Stimulated activated CD4-positive, alpha-beta T cell treated with anti-CD3 and anti-CD28 coated beads, TNF-alpha, amount 100 ng/mL, for 48 hours (primary cell): ENCODE measurements at places on chromosomes 2 and 18.

DNA sequence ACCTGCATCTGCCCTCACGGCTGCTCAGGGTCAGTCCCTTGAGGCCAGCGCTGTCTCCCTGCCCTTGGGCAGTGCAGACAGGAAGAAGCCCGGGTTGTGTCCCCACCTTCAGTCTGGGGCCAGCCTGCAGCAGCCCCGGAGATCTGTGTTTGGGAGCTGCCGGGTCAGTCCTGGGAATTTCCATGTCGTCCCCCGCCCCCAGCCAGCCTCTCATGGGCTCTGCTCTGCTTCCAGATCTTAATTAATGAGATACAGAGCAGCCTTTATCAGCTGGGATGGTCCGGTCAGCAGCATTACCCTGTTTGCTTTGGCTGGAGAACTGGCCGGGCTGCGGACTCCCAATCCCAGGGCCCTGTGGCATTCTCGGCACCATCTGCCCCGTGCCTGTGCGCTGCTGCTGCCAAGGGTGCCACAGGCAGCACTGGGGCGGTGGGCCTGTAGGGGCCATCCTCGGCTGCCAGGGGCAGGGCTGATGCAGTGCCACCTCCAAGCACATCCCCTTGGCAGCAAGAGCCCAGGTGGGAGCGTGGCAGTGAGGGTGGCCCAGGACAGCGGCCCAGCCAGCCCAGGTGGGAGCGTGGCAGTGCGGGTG, 2.4 kb downstream of the BOK start:
- no peak for DNase-seq

- no peak for DNase-seq
Observed at GRCh38 chr2:23198316-23199114, 186.5 kb upstream of the KLHL29 start.

- DNase-seq = no peak
Observed at GRCh38 chr18:7871560-7872456, 304.7 kb downstream of the PTPRM start.

- DNase-seq = no peak
Observed at GRCh38 chr2:589281-590130, 87.7 kb downstream of the TMEM18 start.

GRCh38 chr2:172340394-172340793, 87.0 kb upstream of the ITGA6 start:
- no peak for DNase-seq

GRCh38 chr2:16140771-16141640, 200.7 kb downstream of the MYCN start:
- DNase-seq = no peak

DNA sequence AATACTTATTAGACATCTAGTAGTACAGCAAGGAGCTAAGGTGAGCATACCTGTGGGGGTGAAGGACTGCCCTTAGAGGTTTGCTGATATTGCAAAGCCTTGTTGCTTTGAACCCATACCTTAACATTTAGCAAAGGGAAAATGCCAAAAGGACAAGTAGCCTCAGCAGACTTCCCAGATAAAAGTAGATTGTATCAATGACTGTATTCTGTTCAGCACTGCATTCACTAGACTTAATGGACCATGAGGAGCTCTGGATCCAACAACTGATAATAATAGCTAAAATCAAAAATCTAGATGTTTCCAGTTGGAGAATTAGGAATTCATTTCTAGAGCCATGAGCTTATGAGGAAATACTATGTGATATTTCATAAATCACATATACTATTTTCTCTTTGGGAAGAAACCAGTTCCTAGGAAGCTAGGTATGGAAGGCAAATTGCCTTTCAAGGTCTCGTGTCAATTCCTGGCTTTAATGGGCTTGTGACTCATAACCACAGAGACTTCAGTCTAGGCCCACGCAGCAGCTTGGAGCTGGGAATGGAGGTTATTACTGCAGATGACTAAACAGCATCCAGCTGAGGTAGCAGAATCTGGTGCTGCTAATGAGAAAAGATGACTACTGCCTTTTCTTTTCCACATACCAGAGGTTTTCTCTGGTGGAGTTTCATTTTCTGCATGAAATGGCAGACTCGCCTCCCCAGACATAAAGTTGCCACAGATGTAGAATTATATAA, 191.2 kb upstream of the NABP1 start:
- peak; percentile 10 for DNase-seq

GRCh38 chr2:154343282-154343681, 355.2 kb upstream of the KCNJ3 start:
- DNase-seq = no peak

DNA sequence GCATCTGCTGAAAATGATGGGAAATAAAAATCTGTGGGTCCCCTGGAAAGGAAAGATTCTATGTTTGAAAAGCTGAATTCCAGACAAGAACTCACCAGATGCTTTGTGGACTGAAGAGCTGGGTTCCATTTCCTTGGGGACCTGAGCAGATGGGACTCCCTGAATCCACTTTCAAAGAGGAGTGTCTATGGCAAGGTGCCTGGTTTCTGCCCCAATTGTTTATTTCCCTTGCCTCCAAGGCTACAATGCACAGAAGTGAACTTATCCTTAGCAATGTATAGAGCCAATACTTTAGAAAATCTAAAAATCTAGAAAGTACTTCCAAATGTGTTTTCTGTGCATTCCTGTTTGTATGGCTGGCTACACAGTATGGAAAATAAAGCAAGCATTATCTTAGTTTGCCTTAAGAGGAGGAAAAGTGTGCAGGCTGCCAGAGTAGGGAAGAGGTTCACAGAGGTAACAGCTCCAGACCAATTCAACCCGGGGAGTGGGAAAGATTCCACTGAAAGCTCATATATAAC, 420.5 kb downstream of the NRXN1 start:
- no peak for DNase-seq

DNA sequence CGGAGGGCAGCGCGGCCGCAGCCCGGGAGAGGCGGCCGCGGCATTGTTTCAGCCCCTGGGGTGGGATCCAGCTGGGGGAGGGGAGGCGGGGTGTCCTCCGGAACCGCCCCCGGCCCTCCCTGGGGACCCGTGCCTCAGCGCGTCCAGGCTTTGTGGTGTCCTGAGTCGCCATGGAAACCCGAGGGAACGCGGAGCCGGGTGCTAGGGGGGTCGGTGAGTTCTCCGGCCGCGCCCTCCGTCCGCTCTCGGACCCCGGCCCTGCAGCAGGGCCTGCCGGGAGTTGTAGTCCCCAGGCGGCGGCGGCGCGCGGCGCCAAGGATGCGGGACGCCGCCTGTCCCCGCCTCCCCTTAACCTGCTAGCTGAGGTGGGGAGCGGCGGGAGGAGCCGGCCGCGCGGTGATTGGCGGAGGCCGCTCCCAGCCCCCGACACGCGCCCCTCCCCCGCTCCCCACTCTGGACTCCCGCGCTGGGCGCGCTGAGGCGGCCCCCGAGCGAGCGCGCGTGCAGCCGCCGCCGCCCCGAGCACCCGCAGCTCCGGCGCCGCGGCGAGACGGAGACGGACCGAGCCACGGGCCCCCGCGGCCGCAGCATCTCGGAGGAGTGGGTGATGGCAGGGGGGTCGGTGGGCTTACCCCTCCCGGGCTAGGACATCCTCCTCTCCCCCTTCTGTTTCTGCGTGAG, at the start of gene DPYSL5:
Gene DPYSL5 (plus strand): TSS at position 478 of the 681 bp plus-strand sequence. CDS start 50,368 bp downstream, outside the sequence.
- DNase-seq = peak; percentile 4

DNA sequence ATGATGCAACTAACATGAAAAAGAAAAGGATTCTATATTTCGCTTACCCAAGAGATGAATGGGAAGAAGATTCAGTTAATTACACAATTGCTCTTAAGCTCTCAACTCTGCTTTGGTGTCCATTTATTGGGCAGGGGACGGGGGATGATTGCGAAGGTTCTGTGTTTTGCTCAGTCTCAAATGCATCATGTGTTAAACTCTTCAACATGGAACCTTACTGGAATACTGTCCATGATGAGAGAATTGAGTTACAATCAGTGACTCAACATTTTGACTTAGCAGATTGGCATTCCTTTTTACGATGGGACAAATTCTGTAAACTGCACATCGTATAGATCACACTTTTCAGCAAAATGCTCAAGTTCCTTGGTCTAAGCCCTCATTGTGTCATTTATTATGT, 135.6 kb downstream of the RBMS1 start:
- no peak for DNase-seq

DNA sequence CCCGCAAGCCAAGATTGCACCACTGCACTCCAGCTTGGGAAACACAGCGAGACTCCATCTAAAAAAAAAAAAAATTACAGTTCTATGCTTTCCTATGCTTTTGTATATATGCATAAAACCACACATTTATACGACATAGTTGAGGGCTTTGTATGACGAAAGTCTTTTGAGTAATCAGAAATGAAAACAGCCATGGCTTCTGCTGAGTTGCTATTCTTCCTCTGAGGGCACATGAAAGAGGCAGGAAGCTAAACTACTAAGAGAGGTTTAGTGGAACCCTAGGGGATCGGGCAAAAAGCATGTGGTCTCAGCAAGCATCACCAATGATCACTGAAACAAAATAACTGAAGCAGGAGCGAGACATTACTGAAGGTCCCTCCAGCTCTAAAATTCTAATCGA, 99.6 kb downstream of the ZAP70 start:
- no peak for DNase-seq

DNA sequence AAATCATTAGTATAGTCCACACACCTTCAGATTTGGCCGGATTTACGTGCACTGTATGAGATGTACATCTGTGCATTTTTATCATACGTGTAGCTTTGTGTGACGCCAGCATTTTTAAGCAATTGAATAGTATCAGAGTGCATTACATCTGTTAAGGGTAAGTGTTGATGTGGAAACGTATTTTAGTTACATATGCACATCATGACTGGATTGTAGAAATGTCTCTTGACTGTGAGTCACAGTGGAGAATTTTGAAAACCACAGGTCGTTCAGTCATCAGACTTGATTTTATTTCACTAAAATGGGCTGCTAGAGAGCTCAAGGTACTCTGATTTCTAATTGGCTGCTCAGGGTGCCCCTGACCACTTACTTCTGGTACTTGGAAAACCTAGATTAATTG, 5.4 kb upstream of the GPBAR1 start:
- DNase-seq = no peak

GRCh38 chr2:129336276-129336675, 643.2 kb upstream of the RAB6C start:
- DNase-seq = no peak

DNA sequence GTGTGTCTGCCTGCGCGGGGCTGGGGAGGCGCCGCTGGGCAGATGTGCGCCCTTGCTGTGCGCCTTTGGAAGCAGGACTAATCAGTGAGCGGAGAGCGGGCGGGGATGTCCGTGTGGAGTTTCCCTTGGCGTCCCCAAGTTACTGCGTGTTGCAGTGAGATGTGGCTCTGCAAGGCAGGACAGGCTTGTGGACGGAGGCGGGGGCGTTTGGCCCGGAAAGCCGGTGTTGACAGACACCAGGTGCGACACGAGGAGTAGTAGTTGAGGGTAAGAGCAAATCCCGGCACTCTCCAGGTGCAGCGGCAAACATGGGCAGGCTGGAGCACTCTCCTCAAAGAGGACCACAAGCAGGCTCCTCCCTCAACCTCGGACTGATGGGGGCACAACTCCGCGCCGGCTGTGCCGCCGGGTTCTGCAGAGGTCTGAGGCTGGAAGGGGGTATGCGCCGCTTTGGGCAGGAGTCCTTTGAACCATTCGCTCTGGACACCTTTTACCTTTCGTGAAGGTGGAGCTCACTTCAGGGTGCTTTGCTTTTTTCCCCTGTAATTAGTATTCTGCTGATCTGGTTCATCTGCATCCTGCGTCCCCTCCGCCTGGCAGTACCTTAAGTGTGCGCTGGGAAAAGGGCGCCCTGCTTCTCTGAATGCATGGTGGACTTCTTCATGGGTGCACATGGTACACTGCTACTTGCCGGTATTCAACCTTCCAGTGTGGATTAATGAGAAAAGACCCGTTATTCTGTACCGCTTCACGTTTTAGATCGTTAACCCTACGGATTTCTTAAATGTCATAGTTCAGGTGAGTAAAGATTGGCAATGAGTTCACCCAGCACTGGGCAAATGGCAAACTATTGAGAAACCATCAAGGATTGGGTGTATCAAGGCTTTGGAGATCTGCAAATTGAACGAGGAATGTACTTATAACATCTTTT, 608 bp downstream of the CDH7 start:
- DNase-seq = no peak

- no peak for DNase-seq
Observed at GRCh38 chr2:189952536-189953109, 109.9 kb downstream of the MSTN start.

DNA sequence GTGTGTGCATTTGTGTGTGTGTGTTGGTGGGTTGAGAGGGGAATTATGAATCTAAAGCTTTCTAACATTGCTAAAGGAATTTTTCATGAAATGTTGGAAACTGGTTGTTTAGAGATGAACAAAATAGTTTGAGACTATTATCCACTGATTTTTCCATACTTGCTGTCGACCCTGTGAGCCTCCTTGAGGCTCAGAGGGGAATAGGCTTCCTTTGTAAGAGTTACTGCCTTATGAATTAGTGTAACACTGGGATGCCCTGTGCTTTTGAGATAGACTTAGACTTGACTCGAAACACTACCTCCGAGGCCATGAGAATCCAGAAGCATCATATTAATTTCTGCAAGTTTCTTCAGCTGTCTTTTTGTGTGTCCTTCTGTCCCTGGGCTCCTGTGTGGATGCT, 37.9 kb downstream of the AQP4 start:
- DNase-seq = no peak

GRCh38 chr2:213861638-213862037, 549.2 kb upstream of the VWC2L start:
- no peak for DNase-seq

GRCh38 chr2:158499383-158499782, 42.6 kb downstream of the PKP4 start:
- DNase-seq = no peak

DNA sequence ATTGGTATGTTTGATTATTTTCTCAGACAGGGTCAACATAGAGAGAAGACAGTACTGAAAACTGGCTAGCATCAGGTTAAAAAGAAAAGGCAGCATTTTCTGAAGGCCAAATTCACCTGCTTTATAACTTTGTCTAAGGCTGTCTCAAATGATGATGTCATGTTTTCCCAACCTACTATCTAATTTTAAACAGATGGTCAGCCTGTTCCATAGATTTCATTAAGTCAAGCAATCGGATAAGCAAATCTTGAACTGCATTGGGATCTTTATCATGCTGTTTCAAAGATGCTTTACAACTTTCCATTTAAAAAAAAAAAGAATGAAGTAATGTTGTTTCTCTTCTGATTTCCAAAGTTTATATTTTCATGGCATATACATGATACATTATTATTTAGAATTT, 56.3 kb upstream of the SPOPL start:
- no peak for DNase-seq

DNA sequence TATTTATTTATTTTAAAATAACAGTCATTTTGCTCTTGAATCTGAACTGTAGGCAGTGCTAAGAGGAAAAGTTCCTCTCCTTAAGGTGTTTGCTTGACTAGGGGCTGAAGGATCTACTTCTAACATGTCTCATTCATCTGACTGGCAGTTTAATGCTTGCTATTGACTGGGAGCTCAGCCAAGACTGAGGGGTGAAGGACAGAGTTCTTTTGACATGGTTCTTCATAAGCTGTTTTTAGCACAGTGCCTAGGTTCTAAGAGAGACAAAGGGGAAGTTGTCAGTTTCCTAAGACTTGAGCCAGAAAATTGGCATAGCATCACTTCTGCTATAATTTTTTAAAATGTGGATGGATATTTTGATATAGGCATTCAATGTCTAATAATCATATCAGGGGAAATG, 73.0 kb downstream of the COMMD1 start:
- DNase-seq = no peak

- DNase-seq = no peak
Observed at GRCh38 chr2:223930103-223930976, 14.8 kb downstream of the WDFY1 start.

GRCh38 chr2:126444512-126444911, 211.4 kb upstream of the GYPC start:
- DNase-seq = no peak
